ENCODE measurements at places on chromosomes 5 and 9. TPM values are rescaled to one million over a fixed set of nuclear protein-coding genes. Genes with fewer than 3 reads are reported as not detected.

The ADAMTS2 gene
- total RNA-seq: 29.2 TPM

The SOHLH1 gene
- total RNA-seq: not detected

The OR1N1 gene
- not detected for total RNA-seq

The SPAG8 gene
- total RNA-seq: 0.48 TPM

The GFI1B gene
- total RNA-seq: not detected

The CSF2 gene
- total RNA-seq: 6.2 TPM

The PCDHAC1 gene
- total RNA-seq: 0.26 TPM

The DDX4 gene
- total RNA-seq: not detected

The PROB1 gene
- 5.6 TPM for total RNA-seq

The TSSK1B gene
- 0.26 TPM for total RNA-seq

The EGR1 gene
- 66.9 TPM for total RNA-seq

The HSPB3 gene
- total RNA-seq: not detected

Measured in epithelial cell of alveolus of lung (primary cell).